ENCODE measurements at places on chromosomes 7 and 10. TPM values are rescaled to one million over a fixed set of nuclear protein-coding genes. Genes with fewer than 3 reads are reported as not detected.
A peak's percentile ranks its signal among the peaks of the same experiment; 100 is the strongest.

Gene ST8SIA6
- total RNA-seq, result 5.6 TPM

Gene IQUB
- total RNA-seq, result 11.7 TPM

Gene TMEM236
- 1.3 TPM for total RNA-seq

GRCh38 chr10:14153570-14154055 lies 177.1 kb downstream of the FRMD4A start:
- no peak overlapping the region for H3K27ac ChIP-seq
- H3K27me3 ChIP-seq, result no peaks in the 10 kb centered on the region
- H3K4me3 ChIP-seq, result peak overlapping the region; percentile 0
- H3K36me3 ChIP-seq, result no peaks in the 10 kb centered on the region

DNA sequence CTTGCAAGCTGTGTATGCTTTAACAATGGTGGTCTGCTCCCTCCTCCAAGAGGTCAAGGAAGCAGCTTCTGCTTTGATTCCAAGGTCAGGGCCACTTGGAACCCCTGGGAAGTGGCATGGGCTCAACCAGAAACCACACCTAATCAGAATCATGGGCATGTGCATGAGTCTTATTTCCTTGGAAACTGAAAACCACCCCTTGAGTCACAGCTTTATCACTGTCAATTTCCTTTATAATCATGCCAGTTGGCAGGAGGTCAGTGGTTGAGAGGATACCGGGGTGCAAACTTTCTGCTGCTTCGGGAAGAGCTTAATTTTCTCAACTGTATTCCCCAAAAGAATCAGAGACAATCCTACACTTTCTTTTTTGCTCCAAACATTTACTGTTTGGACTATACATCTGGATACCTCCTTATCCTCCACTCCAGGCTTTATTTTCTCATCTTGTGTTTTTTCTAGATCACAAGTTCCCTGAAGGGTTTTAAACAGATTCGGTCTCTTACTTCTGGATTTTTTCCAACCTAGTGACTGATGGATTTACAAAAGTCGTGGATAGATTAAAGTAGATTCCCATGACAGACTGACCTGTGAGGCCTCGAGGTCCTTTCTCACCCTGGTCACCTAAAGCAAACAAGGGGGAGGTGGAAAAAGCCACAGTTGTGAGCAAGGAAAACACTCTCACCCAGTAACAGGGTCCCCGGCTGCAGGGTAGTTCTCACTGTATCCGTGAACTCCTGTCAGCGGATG lies 36.0 kb downstream of the COL17A1 start:
- no peak for DNase-seq
- no peaks in the 10 kb centered on the region for H3K4me1 ChIP-seq
- H3K27me3 ChIP-seq, result no peaks in the 10 kb centered on the region
- no peak overlapping the region for H3K4me3 ChIP-seq

DNA sequence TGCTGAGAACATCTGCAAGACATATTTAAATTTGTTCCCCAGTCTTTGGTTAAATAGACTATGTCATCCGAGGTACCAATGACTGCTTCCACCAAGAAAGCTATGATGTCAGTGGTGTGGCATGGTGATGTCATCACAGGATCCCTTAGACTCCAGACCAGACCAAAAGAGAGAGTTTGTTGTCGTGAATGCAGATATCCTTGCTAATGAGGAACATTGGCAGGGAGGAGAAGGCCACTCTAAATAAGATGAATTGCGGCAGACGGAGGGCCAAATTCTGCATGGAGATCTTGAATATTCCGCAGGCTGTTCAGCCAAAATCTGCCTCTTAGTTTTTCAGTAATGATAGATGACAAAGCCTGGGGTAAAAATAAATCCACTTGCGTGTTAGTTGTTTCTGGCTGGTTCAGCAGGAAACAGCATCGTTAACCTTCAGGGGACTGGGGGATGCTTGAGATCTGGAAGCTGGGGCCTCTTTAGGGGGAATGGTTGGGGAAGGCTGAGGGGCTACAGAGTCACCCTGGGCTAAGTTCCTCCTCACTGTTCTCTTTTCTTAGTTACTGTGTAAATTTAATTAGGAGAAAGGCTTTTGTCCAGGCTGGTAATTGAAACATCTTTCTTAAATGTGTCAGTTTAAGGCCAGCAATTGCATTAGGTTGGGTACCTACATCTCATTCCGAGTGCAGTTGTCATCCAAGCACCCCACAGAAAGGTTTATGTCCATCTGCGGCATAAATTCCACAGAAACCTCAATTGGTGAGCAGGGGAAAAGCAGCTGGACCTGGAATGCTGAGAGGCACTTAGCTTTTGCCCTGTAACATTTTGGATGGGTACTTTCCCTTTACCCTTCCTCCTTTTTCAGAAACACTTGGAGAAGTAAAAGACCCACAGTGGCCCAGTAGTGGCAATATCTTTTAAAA lies 11.6 kb upstream of the CAMK1D start:
- H3K27me3 ChIP-seq, result no peaks in the 10 kb centered on the region
- peaks cover 9% of the 10 kb centered on the region for H3K4me1 ChIP-seq
- H3K36me3 ChIP-seq, result no peaks in the 10 kb centered on the region
- no peak overlapping the region for H3K27ac ChIP-seq

- H3K36me3 ChIP-seq, result no peaks in the 10 kb centered on the region
- H3K27me3 ChIP-seq, result no peaks in the 10 kb centered on the region
- DNase-seq, result no peak
- H3K27ac ChIP-seq, result no peak overlapping the region
- H3K4me3 ChIP-seq, result no peak overlapping the region
Observed at GRCh38 chr10:115771755-115772154, 501.3 kb downstream of the GFRA1 start.
